ENCODE measurements at places on chromosomes 2 and 18.

GRCh38 chr2:207530160-207531031, 634 bp downstream of the CREB1 start:
- DNase-seq: no peak

GRCh38 chr18:2087877-2088673, 483.2 kb downstream of the METTL4 start:
- no peak for DNase-seq

DNA sequence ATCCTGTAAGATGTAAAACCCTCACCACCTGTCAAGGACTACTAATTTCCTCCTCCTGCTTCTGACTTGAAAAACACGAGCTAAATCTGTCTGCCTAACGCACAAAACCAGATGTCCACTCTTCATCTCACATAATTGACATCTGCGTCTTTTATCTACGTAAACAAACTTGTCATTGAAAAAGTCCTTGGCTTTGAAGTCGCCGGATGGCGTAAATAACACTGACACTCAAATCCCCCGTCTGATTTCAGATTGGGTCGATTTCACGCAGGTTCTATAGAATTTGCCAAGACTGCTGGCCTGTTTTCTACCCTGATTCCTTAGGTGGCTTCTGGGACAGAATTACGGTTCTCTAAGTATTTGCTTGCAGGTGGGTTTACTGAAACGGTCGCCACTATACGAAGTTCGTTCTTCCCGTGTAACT, 539 bp upstream of the MOB4 start:
- DNase-seq: no peak

- DNase-seq: no peak
Measured at GRCh38 chr2:219578811-219579613, 6.9 kb downstream of the INHA start.

- no peak for DNase-seq
Measured at GRCh38 chr2:240277807-240278522, 137.5 kb upstream of the OTOS start.

DNA sequence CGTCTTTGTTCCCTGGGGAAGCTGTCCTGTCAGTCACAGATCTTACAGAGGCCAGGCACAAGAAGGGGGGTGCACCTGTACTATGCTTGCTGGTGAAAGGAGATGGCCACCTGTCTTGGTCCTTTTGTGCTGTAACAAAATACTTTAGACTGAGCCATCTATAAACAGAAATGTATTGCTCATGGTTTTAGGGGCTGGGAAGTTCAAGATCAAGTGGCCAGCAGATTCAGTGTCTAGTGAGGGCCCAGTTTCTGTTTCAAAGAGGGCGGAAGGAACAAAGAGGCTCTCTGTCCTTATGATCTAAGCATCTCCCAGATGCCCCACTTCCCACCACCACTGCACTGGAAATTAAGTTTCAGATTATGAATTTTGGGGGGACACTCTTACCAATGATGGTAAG, 35.5 kb upstream of the RPL37A start:
- DNase-seq: no peak

- no peak for DNase-seq
Measured at GRCh38 chr2:63012541-63012940, 38.1 kb upstream of the OTX1 start.

- no peak for DNase-seq
Measured at GRCh38 chr18:73719611-73720010, 428.0 kb downstream of the FBXO15 start.

DNA sequence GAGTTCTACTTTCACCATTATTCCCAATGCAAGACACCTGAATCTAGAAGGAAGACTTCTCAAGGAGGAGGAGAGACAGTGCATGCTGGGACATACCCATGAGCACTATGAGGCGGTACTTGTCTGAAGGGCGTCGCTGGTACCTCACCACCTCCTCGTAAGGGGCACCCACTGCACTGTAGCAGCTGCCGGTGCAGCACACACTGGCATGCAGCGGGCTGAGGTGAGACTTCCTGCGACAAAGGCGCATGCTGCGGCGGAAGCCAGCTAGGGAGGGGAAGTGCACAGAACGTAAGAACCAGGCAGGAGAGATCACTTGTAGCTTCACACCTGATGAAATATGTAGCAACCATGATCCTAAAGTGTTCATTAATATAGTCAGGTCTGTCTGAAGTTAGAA, 12.8 kb upstream of the TMEM237 start:
- no peak for DNase-seq

- DNase-seq: no peak
Measured at GRCh38 chr18:67475673-67476072, 40.8 kb downstream of the DSEL start.

GRCh38 chr2:117983040-117983439, 30.8 kb downstream of the CCDC93 start:
- DNase-seq: no peak

DNA sequence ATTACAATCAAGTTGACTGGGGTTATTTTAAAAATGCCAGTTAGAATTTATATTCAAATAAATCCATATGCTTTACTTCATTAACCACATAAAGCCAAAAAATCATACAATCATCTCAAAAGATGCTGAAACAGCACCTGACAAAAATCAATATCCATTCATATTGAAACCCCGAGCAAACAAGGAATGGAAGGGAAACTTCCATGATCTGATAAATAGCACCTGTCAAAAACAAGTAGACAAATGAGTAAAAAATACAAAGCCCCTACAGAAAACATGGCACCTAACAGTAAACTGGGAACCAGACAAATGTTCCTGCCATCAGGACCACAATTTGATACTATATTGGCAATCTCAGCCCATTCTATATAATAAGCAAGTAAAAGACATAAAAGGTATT, 227.5 kb downstream of the HDAC4 start:
- no peak for DNase-seq

GRCh38 chr18:23990474-23991410, 23.8 kb upstream of the TTC39C start:
- DNase-seq: no peak

GRCh38 chr2:191635333-191636234, 42.4 kb upstream of the NABP1 start:
- DNase-seq: no peak

- no peak for DNase-seq
Measured at GRCh38 chr18:58229162-58229561, 185.1 kb downstream of the NEDD4L start.

- no peak for DNase-seq
Measured at GRCh38 chr18:58540381-58540943, 88.4 kb downstream of the ALPK2 start.

DNA sequence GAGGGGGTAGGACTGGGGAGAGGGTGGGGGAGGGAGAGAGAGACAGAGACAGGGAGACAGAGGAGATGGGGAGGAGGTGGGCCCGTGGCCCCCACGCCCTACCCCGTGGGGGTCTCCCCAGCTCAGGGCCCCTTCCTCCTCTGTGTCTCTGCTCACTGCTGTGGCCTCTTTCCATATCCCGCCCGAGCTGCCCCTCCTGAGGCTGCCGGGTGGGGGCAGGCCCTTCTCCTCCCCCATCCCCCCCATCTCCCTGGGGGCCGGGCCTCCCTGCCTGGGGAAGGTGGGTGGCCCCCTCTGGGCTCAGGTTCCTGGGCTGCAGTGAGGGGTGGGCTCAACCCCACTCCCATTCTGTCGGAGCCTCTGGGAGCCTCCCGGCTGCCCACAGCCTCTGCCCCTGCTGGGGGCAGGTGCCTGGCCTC, 332 bp upstream of the PDCD1 start:
- no peak for DNase-seq

DNA sequence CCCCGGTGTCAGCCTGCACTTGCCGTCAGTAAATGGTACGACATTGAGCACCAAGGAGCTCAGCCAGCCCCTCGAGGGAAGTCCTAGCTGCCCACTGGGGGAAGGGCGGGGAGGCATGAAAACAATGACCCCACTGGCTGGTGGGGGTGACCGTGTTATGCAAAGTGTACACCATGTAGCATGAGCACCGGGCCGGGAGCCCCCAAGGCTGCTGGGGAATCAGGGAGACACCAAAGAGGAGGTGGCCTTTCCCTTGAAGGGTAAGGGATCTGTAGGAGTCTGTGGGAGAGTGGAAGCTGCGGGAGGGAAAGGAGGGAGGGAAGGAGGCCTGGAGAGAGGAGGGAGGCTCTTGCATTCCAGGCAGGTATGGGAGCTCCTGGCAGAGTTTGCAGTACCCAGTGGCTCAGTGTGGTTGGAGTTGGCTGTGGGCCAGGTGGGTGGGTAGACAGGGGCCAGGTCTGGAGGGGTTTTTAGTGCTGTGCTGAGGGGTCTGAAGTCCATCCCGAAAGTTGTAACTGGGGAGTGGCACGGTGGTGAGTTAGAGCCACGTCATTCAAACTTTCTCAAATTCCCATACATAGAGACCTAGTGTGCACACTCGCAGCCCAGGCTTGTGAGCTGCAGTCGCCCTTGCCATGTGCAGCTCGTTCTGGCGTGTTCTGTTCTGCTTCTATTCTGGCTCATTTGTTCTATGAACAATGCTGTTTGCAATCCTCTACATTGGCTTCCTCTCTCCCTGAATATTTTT, 22.4 kb downstream of the RRM2 start:
- DNase-seq: no peak

DNA sequence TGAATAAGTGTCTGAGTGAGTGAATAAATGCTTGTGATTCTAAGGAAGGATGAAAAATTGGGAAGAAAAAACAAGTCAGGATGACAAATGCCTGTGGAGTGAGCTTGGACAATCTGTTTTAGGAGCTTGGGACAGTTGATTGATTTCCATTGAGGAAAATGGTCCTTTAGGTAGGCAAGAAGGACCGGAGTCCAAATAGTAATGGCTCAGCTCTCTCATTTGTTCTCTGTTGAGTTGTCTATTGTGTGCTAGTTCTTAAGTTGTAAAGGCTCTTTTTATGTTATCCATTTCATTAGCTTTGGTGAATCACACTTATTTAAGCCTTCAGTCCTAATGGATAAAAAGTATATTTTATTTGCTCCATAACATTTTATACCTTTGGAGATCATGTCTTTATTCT, 31.9 kb downstream of the FAM171B start:
- DNase-seq: no peak

DNA sequence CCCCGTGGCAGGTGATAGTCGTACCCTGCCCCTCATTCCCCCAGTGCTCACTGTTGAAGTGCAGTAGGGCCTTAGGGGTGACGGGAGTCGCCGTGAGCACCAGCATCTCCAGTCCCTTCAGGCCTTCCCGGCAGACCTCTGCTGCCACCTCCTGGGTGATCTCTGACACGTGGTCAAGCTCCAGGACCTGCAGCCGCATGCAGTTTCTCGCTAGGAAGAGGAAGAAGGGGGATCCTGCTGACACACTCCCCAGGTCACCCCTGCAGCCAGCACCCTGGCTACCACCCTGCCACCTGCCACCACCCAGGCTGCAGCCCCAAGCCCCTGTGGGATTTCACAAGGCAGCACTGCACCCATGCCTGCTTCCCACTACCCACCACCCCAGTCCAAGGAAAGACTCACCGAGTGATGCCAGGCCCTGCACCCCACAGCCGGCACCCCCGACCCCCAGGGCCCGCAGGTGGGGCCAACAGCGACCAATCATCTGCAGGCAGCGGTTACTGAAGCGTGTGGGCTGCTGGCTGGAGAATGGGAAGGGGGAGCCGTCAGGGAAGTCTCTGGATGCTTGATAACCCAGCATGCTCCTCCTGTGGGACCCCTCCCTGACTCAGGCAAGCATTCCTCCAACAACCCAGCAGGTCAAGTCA, 23.8 kb downstream of the FBXO41 start:
- peak; percentile 75 for DNase-seq

- no peak for DNase-seq
Measured at GRCh38 chr18:74303936-74304335, 11.7 kb upstream of the C18orf63 start.

GRCh38 chr2:220071696-220072095, 444.3 kb downstream of the SLC4A3 start:
- DNase-seq: no peak

- no peak for DNase-seq
Measured at GRCh38 chr2:20728114-20728758, 61.3 kb downstream of the GDF7 start.

DNA sequence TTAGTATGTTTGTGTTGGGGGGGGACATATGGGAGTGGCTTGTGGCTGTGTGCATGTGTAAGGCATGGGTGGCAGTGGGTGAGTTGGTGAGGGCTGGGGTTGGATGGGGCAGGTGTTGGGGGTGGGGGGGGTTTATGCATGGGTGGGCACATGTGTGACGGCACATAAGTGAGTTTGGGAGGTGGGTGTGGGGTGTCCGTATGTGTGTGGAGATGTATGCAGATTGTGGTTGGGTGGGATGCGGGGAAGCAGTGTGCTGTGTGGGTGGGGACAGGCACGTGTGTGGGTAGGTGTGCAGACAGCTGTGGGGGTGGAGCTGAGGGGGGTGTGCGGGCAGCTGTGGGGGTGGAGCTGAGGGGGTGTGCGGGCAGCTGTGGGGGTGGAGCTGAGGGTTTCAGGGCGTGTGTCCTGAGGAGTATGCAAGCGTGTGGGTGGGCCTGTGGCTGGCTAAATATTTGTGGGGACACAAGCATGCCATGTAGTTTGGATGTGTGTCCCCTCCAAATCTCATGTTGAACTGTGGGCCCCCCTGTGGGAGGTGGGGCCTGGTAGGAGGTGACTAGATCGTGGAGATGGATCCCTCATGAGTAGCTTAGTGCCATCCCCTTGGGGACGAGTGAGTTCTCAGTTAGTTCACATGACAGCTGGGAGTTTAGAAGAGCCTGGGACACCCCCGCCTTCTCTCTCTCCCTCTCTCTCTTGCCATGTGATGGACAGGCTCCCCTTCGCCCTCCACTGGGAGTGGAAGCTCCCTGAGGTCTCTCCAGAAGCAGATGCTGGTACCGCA, 59.4 kb downstream of the ANKMY1 start:
- no peak for DNase-seq

DNA sequence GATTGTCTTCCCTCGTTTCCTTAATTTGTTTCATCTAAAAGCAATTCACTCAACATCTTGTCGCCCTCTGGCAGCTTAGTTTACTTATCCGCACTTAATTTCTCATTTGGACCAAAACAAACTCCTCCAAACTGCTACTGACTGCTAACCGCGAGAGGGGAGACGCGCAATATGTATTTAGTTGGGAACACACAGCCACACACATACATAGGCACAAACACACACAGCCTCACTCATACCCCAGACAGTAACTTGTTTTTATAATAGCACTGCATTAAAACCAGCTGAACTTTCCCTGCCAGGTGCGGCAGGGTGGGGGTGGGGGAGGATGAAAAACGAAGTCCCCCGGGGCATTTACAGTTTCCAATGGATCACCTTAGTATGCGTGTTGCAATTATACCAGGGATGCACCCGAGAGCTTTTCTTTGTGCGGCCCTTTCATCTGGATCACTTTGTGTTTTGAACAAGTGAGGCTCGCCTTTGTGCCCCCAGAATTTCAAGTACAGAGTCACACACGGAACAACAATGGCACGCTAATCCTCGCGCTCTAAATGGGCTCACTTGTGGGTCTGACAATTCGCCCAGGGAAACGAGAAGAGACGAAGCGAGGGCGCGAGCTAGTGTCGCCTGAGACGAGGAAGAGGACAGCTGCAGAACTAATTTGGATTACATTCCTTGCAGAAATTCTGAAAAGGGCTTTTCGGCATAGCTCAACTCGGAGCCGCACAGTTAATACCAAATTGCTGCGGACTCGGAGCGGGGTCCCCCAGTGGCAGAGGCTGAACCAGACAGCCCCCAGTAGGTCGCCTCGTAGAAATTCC, 2.4 kb downstream of the ERBB4 start:
- DNase-seq: no peak

DNA sequence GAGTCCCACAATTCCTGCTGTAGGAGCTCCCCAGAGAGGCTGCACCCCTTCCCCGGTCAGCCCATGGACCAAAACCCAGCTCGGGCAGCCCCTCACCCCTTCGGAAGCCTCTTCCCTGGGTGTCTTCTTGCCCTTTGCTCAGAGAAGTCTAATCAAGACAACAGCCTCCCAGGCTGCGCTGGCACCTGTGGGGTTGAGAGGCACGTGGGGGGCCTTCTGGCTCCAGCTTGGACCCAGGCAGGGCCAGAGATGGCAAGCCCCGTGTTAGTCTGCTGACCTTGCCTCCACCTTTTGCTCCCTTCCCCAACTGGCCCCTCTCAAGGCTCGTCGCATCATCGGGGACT, 10.4 kb downstream of the SLC4A3 start:
- peak; percentile 9 for DNase-seq

All from frontal cortex (tissue), 4 donors.